ENCODE measurements at places on chromosomes 2 and 18.

GRCh38 chr2:117832905-117833613 lies 18.6 kb downstream of the DDX18 start:
- DNase-seq = no peak

DNA sequence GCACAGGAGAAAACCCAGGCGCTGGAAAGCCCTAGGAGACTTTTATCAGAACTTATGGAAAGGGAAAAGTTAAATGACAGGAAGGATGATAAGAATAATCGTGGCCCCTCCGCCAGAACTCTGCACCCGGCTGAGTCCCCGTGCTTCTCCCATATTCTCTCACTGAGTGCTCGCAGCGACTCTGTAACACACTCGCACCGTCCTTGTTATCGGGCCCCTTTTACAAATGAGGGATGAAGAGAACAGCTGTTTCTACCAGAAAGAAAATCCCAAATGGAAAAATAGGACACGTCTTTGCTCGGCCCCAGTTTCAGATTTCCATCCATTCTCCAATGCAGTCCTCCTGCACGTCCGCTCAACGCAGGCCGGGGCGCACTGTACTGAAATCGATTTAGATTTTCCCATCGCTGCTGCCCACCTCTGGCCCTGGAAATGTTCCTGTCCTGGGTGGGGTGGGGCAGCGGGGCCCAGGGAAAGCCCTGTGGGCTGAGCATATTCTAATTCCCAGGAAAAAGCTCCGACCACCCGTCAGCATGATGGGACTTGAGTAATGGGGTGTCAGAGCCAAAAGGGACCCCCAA lies 66.4 kb downstream of the KCNF1 start:
- no peak for DNase-seq

- no peak for DNase-seq
Observed at GRCh38 chr2:72731116-72731515, 94.7 kb downstream of the EXOC6B start.

GRCh38 chr2:12076810-12077209 lies 330.4 kb downstream of the LPIN1 start:
- no peak for DNase-seq

GRCh38 chr18:48408727-48409590 lies at the start of gene ZBTB7C:
Gene ZBTB7C (minus strand): TSS chr18:48409383.
- DNase-seq = peak; percentile 11

DNA sequence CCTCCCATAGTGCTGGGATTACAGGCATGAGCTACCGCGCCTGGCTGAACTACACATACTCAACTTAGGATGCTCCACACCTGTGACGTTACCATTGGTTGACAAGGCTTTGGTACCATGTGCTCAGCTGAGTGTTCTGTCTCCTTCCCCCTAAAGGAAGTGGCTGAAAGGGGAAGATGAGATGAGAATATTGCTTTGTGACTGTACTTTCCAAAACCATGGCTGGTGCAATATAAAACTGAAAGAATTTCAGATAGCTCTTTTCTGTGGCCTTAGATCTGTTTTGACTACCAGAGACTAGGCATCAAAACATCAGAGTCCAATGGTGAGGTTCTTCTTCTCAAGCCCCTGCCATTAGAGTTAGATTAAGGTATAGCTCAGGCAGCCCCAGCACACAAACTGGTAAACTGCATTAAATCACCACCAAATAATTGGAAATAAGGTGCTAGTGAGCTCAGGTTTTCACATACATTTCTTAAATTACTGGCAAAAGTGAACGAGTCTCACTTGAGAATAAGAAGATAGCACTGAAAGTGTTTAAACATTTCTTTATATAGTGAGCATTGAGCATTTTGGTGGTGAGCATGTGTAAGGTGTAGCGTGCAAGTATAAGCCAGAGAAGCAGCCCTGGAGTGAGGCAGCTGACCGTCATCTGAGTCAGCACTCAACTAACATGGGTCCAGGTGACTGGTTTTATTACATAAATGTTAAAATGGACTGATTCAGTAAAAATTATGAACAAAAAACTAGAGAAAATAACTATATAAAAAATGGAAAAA lies 113.5 kb upstream of the FZD5 start:
- no peak for DNase-seq

DNA sequence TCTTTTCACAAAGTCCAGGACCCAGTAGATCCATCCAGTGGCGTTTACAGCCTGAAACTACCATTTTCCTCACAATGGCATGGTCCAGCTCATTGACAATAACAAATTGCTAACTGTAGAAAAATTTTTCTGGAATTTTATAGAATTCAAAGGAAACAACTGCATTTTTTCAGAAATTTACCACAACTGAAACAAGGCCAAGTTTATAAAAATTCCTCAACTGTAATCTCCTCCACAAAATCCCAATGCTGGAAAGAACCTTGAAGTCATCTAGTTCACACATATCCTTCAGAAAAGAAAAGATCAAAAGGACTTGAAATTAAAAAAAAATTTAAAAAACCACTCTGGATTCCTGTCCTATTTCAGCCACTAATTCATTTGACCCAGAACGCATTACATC lies 226.0 kb upstream of the CTAGE1 start:
- no peak for DNase-seq
